ENCODE measurements at places on chromosomes 3 and 15.

DNA sequence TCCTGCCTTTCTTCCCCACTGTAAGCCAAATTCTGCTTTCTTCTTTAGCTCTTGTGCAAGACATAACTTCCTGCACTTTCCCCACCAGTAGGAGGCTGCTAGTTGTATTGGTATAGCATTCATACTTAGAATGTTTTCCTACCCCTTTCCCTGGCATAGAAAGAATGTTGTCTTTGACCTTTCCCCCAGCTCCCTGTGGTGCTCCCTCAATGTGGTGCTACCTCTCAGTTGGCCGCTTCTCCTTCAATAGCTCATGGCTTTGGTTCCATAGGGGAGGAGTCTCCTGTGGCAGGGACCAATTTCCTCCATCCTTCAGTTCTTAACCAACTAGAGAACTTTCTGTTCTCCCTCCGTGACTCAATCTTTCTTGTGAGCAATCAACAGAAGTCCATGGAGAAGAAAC is 67.5 kb upstream of the AKAP13 start:
- no peak for DNase-seq

DNA sequence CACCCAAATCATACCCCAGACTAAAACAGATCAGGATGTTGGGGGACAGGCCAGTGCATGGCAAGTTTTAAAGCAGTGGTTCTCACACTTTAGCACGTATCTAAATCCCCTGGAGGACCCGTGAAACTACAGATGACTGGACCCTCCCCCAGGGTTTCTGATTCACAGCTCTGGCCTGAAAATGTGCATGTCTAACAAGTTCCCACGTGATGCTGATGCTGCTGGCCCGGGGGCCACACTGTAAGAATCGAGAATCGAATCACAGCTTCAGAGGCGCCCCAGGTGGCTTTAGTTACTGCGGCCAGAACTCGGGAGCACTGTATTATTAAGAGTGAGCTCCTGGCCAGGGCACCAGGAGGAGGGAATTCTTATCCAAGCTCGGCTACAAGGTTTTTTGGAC is 11.6 kb downstream of the ADAMTS17 start:
- no peak for DNase-seq

- no peak for DNase-seq
Observed at GRCh38 chr3:197026481-197026866, 3.1 kb downstream of the MELTF start.

- DNase-seq = no peak
Observed at GRCh38 chr3:178146406-178146831, 389.8 kb upstream of the KCNMB2 start.

DNA sequence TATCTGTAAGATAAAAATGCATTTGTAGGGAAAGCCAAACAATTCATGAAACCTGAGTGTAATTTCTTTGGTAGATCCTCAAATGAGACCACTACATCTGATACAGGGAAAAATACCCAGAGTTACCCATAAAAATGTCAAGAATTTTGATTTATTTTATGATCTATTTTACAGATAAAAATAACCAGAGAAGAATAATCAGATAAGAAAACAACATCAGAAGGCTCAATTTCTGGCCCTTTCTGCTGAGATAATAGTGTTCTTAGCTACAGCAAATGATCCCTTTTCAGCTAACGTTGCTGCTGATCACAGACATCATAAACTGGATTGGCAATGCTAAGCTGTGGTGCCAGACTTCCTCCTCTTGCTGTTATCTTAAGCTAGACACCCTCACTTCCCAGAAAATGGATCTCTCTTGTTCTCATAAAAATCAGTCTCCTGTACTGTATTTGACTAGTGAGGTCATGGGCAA is 21.3 kb upstream of the TMEM108 start:
- DNase-seq = no peak

Measured in T-helper 1 cell (primary cell).